HCT116 (cell line): ENCODE measurements at places on chromosomes 2 and 18.

GRCh38 chr2:29393676-29394075, 278.5 kb downstream of the CLIP4 start:
- DNase-seq: no peak

DNA sequence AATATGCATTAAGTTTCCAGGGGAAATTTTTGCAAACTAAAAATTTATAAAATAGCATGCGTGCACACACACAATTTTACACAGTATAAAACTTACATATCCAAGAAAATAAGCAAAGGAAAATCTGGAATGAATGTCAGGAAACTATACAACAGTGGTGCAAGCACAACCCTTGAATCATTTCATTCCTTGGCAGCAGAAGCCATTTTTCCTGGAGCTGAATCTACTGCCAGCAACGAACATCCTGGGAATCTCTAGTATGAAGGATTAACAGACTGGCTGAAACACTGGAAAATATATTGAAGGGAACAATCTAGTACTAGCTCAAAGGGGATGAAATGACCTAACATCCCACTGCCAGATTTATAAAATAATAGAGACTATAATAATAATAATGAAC, 235.3 kb downstream of the DYM start:
- DNase-seq: no peak

- DNase-seq: no peak
Measured at GRCh38 chr2:218814540-218815243, 16.9 kb downstream of the PRKAG3 start.

- no peak for DNase-seq
Measured at GRCh38 chr2:224525774-224526173, 59.4 kb downstream of the CUL3 start.

- DNase-seq: no peak
Measured at GRCh38 chr18:77495982-77496690, 246.5 kb downstream of the GALR1 start.

- DNase-seq: peak; percentile 40
Measured at GRCh38 chr18:62957885-62958472, 242.6 kb downstream of the PHLPP1 start.

GRCh38 chr2:32277363-32277673, 386 bp upstream of the YIPF4 start:
- no peak for DNase-seq
